ENCODE measurements at places on chromosomes 3 and 15.

DNA sequence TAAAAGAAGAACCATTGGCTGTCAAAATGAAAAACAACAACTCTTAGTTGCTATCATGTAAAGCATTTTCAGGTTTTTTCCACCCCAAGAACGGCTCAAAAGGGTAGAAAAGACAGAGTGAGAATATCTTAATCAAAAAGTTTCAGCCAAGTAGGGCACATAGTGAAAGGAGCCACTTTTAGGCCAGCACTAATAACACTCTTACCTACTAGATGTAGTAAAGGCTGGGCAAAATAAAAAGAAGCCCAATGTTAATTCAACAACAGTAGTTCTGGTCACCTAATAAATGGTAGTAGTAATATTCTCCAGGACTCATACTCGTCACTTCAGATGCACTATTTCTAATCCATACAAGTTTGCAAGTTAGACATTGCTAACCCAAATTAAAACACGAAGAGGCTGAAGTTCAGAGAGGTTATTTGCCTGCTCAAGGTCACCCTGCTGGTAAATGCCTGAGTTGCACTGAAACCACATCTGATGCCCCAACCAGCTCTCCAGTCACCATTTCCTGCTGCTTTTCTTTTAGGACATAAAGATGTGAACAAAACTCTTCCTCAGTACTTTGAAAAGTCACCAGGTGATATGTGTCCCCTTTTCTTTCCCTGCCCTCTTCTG lies 7.5 kb downstream of the GOLIM4 start:
- no peak for DNase-seq

DNA sequence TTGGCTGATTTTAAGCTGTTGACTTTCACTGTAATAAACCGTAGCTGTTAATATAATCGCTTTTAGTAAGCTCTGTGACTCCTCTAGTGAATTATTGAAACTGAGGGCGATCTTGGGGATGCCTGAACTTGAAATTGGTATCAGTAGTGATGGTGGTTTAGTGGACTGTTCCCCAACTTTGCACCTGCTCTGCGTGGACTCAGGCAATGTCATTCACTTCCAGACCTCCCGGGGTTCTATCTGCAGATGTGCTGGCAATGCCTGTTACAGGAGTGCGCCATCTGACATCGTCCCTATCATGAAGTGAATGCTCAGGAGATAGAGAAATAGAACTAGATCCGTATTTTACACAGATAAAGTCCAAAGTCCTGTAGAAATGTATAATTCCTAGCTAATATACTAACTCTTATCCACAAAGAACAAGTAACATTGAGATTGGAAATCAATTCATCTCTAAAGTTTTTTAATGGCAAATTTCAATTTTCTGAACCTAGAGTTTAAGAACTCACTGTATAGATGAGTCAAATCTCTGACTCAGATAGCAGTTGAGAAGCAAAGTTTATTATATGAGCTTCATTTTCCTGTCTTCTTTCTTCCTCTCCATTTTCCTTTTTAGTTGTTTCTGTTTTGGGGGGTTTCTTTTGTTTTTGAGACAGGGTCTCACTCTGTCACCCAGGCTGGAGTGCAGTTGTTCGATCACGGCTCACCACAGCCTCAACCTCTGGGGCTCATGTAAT lies 51.8 kb downstream of the HEG1 start:
- no peak for DNase-seq

DNA sequence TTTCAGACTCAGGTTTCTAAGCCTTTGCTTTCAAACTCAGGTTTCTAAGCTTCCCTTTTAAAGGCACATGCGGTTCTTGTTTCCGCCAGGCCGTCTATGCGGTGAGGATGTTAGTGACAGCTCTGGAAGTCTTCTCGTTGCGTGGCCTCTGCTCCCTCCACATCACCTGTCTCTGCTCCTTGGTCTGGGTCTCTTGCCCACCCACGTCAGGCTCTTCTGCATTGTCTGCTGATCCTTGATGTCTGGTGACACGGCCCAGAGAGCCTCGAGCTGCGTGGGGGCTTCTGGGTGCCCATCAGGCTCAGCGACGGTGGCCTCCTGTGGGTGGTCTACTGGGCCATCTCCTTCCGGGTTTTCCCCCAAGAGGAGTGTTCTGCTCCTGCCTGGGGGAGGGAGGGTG lies 30.5 kb downstream of the KLF13 start:
- no peak for DNase-seq

DNA sequence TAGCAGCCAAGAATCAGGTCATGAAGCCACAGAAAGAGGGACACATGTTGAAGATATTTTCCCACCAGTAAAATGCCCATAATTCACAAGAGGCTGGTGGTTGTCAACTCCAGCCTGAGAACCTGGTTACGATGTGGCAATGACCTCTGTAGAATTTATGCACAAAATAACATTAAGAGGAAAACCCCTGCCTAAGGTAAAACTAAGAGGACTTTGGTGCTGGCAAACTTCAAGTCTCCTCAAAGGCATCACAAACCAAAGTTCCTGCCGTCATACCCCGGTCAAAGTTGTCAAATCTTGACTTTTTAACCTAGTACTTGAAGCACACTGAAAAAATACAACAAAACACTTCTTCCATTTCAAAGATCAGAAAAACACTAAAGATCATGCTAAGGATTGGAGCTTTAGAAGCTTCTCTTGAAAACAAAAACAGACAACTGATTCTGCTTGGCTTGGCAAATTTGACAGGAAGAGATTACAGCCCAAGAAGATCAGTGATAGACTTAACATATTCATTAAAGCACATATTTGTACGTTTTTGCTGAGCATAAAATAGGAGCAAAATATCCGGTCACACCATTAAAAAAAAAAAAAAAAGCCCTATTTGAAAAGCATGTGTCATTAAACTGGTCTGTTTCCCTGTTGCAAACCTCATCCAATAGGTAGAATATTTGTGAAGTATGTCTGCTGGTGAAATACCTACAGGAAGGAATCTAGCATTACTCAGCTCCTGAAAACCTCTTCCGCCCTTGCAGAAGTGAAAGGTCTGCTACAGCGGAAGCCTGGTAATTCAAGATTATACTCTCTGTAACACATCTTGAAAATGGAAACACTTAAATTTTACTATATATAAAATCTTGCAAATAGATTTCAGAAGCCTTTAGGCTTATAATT lies 22.8 kb downstream of the EIF4E3 start:
- DNase-seq: no peak

- DNase-seq: peak; percentile 100
These were observed 43.6 kb upstream of the CTSH start for GRCh38 chr15:78988361-78988911.

GRCh38 chr3:195582947-195583346 lies 793 bp downstream of the APOD start:
- no peak for DNase-seq

DNA sequence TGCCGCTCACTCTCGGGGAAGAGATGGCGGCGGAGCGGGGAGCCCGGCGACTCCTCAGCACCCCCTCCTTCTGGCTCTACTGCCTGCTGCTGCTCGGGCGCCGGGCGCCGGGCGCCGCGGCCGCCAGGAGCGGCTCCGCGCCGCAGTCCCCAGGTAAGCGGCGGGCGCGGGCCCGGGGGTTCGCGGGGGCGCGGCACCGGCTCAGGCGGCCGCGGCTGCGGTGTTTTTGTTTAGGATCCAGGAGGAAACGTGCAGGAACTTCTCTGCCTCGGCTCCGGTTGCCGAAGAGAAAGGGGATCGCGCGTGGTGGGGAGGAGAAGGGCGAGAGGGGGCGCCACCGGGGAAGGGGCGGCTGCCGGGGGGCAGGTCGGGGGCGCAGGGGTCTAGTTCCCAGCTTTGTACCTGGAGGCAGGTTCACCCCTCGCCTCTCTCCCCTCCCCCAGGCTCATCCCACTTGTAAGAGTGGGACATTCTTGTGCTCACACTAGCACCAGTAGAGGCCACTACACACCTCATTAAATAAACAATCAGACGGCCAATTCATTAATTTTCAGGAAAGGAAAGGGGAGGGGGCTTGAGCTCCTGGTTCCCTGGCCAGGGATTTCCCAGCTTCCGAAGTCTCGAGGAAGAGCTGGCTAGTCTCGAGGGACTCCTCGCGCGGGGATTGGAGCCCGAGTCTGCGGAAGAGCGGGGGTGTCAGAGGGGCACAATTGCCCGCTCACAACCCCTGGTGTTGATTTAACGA lies 562 bp downstream of the NEO1 start:
- peak; percentile 38 for DNase-seq

DNA sequence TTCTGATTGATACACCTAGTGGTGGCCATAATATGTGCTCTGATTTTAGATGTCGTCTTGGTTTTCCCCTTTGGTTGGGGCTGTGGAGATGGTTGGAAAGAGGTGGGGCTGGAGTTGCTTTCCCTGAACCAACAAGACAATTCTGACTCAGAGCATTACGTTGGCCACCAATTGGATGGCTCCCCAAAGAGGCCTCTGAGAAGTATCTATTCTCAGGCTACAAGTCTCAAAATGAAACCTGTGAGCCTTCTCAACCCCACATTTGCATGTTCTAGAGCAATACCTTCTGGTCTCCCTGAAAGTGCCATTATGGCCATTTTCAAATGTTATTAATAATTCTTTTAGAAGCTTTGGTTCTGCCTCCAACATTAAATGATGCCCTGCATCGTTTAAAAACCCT lies 188.4 kb upstream of the WNT5A start:
- no peak for DNase-seq

DNA sequence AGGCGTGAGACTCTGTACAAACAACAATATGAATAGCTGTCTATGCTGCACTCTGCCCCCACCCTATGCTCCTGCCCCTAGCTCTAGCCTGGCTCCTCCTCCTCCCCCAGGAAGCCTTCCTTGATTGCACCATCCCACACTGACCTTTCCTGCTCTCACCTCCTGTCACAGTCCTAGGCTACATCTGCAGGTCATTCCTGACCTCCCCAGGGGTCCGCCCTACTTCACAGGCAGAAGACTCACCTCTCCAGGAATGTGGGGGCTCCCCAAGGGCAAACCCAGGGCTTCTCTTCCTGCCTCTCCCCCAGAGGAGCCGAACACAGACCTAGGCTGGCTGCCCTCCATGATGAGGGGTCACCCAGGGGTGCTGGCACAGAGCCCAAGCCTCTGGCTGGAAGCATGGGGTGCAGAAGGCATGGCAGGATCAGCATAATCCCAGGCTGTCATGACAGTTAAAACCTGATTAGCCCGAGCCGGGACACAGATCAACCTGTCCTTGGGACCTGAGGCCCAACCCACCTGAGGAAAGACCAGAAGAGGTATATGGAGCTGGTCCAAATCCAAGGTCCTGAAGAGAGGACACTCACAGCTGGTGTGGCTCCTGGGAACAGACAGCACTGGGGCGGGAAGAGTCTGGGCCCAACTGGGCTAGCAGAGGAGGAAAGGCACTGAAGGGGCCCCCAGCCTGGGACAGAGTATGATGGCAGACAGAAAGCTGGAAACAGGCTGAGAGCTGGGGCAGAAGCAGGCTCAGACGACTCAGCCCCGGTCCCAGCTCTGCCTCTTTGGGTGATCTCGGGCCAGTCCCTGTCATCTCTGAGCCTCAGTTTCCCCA lies 5.9 kb downstream of the SEMA7A start:
- DNase-seq: no peak
